Right ventricle myocardium superior (tissue), 1 donor: ENCODE measurements at places on chromosomes 1 and 21. TPM values are rescaled to one million over a fixed set of nuclear protein-coding genes. Genes with fewer than 3 reads are reported as not detected.

- no peak for DNase-seq
These were observed 129.2 kb downstream of the ZBTB18 start for GRCh38 chr1:244180256-244180655.

DNA sequence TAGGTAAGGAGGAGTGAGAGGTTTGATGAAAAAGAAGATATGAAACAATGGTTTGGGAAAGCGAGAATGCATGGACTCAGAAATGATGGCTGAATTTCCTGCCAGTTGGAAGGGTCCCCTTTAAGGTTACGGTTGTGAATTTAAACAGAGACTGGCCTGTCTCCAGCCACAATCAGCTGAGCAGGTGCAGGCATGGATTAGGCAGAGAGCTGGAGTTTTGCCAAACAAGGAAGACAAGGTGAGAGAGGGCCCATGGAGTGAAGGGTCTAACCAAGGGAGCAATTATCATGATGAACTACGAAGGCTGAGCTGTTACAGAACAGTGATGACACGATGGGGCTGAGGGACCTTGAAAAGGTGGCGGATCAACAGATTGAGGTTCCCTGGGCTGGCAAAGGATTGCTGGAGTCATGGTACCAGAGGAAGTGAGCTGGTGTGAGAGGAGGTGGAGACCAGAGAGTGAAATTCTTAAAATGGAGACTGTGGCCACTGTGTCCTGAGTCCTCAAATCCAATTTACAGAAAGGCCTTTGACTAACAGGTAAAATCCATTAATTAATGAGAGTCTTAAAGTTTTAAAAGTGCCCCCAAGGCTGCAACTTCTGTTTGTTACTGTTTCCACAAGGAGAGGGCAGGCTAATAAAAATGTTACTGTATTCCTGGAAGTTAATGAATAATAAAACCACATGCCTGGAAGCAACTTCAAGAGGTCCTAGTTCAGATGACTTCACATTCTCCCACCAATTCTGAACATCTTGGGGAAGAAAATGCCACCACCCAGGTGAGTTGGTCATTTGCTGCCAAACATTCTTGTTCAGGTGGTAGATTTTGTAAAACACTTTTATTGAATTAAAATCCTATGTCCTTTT is 41.5 kb downstream of the LHX9 start:
- no peak for DNase-seq

GRCh38 chr1:162222014-162222413 is 152.5 kb downstream of the NOS1AP start:
- no peak for DNase-seq

DNA sequence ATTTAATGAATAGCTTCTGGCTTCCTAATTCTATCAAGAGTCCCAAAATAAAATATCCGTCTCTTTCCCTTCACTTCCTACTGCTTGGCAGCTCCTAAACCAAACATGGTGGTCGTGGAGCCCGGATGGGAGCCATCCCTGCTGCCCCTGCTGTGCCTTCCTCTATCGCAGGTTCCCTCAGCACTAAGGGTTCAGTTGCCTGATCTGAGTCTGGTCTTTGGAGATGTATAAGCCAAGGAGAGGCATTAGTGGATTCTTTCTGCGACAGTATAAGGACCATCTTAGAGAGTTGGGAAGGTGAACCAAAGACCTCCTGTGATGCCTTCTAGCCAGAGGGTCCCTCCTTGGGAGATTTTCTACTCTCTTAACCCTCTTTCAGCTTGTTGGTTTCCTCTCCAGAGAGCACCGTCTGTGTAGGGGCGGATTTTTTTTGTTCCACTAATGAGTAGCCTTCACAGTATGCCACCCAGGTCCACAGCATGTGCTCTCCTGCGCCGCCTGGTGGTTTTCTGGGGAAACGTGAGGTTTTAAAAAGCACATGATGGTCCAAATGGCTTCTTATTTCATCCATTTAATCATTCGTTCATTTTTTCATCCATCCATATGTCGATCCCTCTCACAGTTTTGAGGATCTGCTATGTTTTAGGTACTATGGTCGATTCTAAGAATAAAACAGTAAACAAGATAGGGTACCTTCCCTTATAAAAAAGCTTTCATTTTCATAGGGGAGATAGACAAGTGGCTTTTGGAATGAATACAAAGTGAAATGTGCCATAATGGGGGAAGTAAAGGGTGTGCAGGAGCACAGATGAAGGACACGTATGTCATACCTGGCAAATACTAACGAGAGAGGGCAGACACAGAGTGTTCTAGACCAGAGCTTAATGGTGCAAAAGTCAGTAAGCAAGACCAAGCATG is 71.0 kb downstream of the NFASC start:
- peak; percentile 77 for DNase-seq

GRCh38 chr1:2623571-2624337 is 9.1 kb downstream of the MMEL1 start:
- no peak for DNase-seq

Gene MATN1
- not detected for total RNA-seq

DNA sequence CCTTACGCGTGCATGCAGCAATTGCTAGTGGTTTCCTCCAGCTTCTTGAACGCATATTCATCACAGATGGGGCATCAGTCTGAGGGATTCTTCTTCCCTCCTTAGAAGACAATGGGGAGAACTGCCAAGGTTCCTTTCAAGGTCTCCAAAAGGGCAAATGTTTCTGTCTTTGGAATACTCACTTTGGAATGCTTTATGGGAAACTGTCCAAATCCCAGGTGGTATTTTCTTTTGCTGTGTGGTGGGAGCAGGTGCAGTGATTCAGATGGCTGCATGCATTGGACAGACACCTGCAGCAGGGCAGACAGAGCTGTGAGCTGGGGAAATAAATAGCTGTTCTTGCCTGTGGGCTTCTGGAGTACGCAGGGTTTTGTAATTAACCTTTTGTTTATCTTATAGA is 40.5 kb downstream of the URB2 start:
- DNase-seq = no peak

Gene ZNF644
- total RNA-seq = 28.0 TPM

DNA sequence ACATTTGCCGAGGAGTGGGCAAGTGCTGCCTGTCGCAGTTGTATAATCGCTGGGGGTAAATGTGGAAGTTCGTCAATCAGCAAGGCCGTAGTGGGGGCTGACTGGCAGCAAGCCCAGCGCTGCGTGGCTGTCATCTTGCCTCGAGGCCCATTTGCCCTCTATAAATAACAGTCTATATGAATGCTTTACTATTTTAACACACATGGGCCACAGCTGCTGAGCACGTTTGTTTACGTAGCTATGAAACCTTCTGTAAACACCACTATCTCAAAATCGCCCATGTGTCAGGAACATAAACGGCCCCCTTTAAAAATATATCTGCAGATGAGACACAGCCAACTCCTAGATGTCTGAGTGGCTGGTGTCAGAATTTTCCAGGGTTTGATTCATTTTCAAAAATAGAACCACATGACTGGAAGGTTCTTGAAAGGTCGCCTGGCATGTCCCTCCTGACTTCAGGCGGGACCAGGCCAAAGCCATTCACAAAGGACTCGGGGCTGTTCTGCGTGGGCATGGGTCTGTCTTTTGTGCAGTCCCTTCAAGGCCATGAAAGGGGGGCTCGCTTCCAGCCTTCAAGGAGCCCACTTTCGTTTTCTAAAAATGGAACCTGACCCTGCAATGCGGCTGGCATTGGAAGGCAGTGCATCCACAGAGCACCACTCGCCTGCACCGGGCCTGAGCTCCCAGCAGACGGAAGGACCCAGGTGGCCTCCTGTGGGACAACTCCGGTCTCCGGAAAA is 205.5 kb downstream of the KCNJ6 start:
- no peak for DNase-seq

GRCh38 chr21:17795146-17796036 is 23.8 kb downstream of the C21orf91 start:
- no peak for DNase-seq

Gene EFNA3
- total RNA-seq = 0.75 TPM

Gene MROH9
- not detected for total RNA-seq

GRCh38 chr1:160837558-160838205 is 25.0 kb downstream of the CD244 start:
- peak; percentile 56 for DNase-seq

GRCh38 chr1:180462102-180462501 is 40.3 kb downstream of the ACBD6 start:
- no peak for DNase-seq

DNA sequence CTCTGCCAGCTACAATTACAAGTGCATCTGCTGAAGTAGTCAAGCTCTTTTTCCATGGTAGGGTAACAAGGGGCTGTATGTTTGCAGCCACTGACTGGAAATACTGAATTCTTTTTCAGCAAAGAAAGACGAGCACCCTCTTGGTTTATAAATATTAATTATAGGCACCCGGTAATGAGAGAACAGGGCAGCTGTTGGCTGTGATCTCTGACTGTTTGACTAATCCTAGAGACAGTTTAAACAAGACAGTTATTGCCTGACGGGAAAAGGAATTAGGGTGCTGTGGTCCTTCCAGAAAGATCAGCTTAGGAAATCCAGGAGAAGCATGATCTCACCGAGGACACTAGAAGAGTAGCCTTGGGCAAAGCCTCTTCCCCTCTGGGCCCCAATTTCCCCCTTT is 183.7 kb upstream of the ZC3H12A start:
- DNase-seq = no peak

Gene CASQ1
- 12.6 TPM for total RNA-seq

Gene RGS13
- 0.30 TPM for total RNA-seq

- DNase-seq = no peak
These were observed 12.8 kb upstream of the NRIP1 start for GRCh38 chr21:15077529-15078145.

GRCh38 chr1:162361349-162361748 is 15.3 kb downstream of the SPATA46 start:
- no peak for DNase-seq

DNA sequence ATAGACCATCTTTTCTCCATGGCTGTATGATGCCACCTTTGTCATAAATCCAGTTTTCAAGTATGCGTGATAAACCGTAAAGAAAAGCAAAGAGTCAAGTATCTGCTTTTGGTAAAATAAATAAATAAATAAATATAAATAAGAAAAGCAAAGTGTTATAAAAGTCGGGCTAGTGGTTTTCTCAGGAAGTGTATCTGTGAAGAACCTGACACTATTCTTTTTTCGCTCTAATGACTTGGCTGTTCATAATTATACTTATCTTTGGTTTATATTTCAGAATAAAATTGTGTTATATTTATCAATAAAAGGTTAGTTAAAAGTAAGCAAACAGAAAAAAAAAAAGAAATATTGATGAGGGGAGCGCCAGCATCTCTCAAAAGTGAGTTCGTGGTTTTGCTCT is 594 bp upstream of the EXO5 start:
- no peak for DNase-seq

GRCh38 chr1:156655151-156655903 is 13.4 kb downstream of the BCAN start:
- DNase-seq = no peak

Gene KRTAP7-1
- not detected for total RNA-seq

DNA sequence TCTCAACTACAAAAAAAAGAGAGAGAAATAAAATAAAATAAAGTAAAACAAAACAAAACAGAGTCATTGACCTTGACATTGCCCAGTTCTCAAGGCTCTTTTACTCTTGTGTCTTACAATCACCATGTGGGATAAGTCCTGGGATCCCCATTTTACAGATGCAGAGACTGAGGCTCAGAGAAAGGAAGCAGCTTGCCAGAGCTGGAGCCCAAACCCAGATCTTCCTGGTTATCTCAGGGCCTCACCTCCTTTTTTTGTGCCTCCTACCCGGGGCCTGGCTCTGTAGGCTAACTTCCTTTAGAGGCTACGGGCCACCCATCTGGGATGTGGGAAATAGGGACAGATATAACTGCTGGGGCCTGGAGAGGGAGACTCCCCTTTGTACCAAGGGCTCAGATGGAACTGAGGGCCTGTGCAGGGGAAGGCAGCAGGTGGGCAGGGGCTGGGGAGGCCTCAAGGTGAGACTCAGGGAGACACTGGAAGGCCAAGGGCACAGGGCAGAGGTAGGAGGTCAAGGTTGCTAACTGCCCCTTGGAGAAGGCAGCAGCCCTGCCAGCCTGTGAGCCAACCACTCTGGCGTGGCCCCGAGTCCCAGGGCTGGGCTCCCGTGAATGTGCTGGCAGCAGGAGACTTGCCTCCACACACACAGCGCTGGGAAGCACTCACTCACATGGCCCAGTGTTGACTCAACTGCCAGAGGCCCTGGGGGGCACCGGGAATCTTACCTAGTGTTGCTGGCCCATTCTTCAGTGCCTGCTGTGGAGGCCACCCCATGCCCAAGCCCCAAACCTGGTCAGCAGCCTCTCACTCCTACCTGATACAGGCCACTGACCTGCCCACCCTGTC is 6.5 kb upstream of the ECE1 start:
- no peak for DNase-seq

DNA sequence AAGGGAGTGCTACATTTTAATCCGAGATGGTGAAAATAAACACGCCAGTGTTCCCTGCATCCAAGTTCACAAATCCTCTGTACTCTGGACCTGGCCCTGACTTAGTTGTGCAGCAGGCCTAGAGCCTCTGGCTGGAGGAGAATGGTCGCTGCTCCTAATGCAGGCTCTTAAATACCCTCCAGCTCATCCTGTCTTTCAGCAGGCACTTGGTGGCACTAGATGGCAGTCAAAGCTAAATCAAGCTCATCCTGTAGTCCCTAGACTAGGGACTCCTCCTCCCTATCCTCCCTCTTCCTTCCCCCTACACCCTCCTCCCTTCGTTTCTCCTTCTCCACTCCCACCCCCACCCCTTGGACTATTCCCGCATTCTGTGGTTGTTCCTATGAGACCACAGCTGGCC is 41.6 kb upstream of the MTR start:
- no peak for DNase-seq

DNA sequence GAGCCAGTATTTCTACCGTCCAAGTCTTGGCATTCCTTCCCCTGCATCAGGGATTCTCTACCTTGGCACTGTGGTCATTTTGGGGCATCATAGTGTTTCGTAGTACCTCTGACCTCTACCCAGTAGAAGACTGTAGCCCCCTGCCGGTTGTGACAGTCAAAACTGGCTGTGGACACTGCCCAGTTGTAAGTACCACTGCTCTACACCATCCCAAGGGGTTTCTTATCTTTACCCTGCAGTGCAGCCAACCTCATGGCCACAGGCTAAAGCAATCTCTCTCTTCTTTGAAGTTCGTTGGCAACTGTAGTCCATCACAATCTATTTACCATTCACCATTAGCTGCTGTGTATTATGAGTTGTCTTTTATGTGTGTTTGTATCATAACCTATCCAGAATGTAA is 29.3 kb upstream of the ERO1B start:
- DNase-seq = no peak

Gene KCNE2
- total RNA-seq = not detected

Gene NLRP3
- 0.56 TPM for total RNA-seq
